ENCODE measurements at places on chromosomes 1 and 21.

GRCh38 chr1:200410566-200410878 lies 686 bp upstream of the ZNF281 start:
- DNase-seq = peak; percentile 28

DNA sequence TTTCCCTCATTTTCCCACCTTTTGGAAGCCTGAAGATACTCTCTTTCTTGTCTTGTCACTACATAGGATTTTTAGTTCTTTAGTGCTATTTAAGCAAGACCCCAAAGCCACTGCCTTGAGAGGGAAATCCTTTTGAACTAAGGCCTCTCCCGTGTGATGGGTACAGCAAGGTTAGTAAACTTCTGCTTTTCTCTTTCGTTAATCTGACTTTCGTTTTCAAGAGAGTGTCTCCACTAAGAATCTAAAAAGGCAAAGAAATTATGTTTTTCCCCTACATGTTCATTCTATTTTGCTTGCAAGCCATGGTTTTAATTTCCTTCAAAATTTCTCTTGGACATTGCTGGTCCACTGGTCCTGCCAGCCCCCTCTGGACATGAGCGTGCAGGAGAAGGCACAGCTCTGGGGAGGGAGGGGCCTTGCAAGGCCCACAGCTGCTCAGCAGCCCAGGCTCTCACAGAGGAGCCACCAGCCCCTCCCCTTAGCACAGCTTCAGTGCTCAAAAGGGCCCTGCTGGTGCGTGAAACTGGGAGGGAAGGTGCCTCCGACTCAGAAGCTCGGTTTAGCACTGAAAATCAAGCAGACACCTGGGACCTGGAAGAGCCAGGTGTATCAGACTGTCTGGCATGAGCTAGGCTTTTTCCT lies 210.9 kb upstream of the GALNT2 start:
- peak; percentile 67 for DNase-seq

DNA sequence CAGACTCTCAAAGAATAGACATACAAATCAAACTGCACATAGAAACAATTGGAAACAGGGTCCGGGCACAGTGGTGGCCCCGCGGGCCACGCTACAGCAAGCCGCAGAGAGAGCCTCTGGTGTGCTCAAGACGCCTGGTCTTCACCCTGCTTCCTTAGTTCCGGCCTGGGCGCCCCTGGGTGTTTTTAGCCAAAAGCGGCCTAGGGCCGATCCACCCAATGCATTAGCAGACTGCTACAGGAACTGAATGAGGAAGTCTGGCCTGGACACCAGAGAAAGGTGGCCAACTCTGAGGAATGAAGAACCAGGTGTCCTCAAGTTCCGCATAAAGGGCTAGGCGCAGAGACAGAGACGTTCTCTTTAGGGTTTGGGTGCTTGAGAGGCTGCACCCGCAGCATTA lies 1.7 kb downstream of the PRRX1 start:
- no peak for DNase-seq

DNA sequence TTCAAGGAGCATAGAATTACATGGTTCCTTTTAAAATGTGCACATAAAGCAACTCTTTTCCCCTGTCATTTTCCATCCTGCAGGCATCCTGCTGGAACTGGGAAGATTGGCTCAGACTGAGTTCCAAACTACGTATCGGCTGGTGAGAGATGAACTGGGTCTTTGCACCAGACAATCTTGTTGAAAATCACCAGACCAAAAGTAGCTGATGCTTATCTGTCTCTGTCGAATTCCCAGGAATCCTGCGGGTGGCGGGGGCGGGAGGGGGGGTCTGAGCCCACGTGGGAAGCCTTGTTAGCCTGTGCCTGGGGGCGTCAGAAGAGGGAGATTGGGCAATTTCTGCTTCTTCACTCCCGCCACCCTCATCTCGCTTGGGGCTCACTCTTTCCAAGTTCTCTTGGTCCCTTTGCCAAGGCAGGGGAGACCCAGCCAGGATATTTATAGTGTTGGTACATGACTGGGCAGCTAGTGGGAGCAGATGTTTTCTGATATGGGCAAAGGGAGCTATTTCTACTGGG lies 90.1 kb upstream of the SLC25A33 start:
- no peak for DNase-seq

- DNase-seq = no peak
These were observed 1.5 kb upstream of the COL16A1 start for GRCh38 chr1:31705080-31705866.

GRCh38 chr1:54309631-54310366 lies 96.4 kb downstream of the SSBP3 start:
- peak; percentile 55 for DNase-seq

DNA sequence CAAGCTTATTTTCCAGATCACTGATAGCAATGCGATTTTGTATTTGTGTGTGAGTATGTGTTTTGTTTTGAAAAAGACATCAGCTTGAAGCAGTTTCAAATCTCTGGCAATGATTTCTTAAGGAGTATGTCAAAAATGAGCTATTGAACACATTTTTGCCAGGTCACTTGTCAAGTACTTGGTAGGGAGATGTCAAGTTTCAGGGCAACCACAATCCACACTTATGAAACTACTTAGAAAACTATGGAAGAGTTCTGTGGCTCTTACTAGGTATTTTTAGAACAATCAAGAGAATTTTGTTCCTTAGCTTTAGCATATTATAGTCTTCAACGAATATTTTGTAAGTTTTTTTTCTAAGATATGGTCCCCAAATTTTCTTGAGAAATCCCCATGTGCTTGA lies 318.8 kb upstream of the ZRANB2 start:
- no peak for DNase-seq

DNA sequence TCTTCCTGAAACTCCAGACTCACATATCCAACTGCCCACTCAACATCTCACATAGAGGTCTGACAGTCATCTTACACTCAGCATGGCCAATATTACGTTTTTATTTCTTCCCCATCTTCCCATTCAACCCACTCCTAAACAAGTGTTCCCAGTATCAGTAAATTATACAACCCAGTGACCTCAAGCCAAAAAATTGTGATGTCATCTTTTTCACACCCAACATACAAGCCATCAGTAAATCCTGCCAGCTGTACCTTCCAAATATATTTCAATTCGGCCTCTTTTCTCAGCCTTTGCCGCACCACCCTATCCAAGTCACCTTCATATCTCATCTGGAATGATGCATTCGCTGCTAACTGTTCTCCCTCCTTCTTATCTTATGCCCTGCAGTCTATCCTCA lies 19.6 kb downstream of the UBR4 start:
- no peak for DNase-seq

DNA sequence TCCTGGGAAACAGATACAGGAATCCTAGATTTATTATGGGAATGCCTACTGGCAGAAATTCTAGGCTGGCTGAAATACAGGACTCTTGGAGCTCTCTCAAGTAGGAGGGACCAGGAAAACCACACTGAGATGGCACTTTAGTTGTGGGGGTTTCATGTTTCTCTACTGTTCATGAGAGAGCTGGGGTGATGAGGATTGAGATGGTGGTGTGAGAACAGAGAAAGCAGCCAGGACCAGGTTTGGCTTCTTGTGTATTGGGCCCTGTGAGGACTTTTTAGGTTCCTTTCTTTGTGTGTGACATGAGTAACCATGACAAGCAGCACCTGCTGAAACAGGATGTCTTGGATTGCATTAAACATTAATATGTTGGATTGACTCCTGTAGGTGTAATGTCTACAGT lies 4.9 kb downstream of the ARID1A start:
- no peak for DNase-seq

GRCh38 chr1:118773656-118774055 lies 214.5 kb downstream of the TBX15 start:
- no peak for DNase-seq

- DNase-seq = no peak
These were observed 6.6 kb downstream of the EPHB2 start for GRCh38 chr1:22717037-22717760.

Data from NCI-H510A (cell line).